Cerebellum (tissue), 4 donors: ENCODE measurements at places on chromosomes 2 and 18.

GRCh38 chr2:190320696-190321095, 1.1 kb upstream of the HIBCH start:
- no peak for DNase-seq

GRCh38 chr2:58039170-58039611, 7.4 kb upstream of the VRK2 start:
- DNase-seq = no peak

DNA sequence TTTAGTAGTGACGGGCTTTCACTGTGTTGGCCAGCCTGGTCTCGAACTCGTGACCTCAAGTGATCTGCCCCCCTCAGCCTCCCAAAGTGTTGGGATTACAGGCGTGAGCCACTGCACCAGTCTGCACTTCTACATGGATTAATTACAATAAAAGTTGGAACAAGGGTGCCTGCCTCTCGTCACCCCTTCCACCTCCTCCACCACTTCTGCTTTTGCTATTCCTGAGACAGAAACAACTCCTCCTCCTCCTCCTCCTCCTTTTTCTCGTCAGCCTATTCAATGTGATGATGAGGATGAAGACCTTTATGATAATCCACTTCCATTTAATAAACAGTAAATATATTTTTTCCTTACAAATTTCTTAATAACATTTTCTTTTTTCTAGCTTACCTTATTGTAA, 35.2 kb downstream of the SRBD1 start:
- no peak for DNase-seq

DNA sequence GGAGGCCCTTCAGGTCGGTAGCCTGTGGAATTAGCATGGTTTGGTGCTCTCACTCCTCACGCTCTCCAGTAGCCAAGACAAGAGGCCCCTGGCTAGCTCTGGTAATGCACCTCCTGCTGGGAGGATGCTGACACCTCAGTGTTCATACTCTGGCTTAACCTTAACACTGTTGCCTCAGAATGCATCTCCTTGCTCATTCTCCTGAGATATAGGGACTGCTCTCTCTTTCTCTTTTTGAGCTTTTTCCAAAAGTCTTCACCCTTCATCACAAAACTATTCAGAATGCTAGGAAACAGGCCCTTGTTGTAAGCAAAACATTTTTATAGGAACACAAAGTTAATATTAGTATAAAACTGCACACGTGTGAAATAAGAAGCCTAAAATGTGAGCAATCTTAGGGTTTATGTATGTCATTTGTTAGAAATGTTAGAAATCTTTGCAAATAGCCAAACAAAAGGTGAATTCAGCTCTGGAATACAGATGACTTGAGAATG, 17.3 kb upstream of the IMPA2 start:
- DNase-seq = no peak

- DNase-seq = no peak
Observed at GRCh38 chr2:234490271-234491091, 6.4 kb downstream of the ARL4C start.

DNA sequence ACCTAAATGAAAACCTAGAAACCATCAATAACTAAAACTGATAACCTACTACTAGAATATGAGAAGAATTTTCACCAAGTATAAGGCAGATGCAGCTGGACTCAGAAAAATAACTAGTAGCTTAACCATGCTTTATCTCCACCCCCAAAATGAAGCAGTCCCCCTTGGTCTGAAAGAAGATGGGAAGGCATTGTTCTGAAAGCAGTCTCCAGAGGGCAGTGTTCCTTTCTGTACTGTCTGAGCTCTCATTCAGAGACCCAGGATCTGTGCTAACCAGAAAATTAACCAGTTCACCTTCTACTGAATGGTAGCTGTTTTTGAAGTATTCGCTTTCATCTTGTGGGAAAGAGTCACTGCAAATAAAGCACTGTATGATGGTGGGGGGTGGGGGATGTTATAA, 273.0 kb downstream of the PDE11A start:
- DNase-seq = no peak

DNA sequence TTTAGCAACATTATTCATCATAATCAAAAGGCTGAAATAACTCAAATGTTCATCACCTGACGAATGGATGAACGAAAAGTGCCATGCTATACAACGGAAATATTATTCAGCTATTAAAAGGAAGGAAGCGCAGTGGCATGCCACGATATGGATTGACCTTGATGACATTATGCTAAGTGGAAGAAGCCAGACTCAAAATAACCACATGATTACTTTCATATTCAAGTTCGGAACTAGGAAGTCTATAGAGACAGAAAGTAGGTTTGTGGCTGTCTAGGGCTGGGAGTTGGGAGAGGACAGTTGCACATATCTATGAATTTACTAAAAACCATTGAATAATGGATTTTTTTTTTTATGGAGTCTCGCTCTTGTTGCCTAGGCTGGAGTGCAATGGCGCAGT, 13.4 kb upstream of the PDIA6 start:
- DNase-seq = no peak

DNA sequence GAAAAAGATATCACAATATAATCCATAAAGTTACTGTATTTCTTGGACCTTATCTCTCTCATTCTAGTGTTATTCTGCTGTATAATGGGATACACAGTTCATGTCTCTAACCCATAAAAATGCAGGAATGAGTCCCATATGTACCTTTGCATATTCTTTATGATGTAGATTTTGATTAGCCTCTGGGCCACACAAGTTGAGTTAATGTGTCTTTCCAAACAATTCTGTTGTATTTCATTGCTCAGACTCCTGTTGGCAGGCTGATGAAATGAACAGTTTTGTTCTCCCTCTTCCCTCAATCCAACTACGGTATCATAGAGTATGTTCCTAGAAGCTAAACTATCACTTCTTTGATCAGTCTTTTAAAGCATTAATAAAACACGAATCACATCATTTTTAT, 113.2 kb upstream of the SATB2 start:
- DNase-seq = no peak
